T follicular helper cell (primary cell): ENCODE measurements at places on chromosomes 1 and 21.

GRCh38 chr1:147539122-147539575, 2.2 kb upstream of the BCL9 start:
- no peak for DNase-seq

GRCh38 chr1:247467129-247467528, 9.2 kb upstream of the OR2B11 start:
- no peak for DNase-seq

DNA sequence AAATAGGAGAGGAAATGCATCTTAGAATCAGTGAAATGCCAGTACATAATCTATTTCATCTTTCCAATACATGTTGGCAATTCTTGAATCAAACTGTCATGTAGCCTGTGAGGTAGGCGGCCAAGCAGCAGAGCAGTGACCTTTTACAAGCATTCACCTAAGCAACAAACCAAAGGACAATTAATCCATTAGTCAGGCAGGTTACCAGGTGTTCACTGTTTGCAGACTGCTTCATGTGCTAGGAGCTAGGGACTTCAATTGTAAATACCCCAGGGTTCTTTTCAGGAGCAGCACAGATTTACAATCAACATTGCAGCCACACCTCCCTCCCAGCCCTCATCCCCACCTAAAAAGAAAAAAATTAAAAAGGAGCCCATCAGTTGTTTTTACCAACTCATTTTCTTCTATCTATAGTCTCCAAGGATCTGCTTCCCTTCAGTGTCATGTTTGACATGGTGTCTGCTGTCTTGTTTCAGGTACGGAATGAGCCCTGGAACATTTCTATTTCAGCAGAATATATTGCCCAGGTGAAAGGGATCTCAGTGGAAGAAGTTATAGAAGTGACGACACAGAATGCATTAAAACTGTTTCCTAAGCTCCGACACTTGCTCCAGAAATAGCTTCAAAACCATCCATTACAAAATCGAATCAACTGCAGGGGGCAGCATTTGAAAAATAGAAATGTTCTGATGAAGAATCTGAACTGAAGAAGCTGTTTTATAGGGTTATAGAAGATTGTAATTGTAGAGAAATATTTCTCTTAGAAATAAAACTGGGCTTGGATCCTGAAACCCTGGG, 23.0 kb downstream of the TATDN3 start:
- no peak for DNase-seq

GRCh38 chr1:27960762-27961645, 1.2 kb downstream of the XKR8 start:
- DNase-seq, result no peak

DNA sequence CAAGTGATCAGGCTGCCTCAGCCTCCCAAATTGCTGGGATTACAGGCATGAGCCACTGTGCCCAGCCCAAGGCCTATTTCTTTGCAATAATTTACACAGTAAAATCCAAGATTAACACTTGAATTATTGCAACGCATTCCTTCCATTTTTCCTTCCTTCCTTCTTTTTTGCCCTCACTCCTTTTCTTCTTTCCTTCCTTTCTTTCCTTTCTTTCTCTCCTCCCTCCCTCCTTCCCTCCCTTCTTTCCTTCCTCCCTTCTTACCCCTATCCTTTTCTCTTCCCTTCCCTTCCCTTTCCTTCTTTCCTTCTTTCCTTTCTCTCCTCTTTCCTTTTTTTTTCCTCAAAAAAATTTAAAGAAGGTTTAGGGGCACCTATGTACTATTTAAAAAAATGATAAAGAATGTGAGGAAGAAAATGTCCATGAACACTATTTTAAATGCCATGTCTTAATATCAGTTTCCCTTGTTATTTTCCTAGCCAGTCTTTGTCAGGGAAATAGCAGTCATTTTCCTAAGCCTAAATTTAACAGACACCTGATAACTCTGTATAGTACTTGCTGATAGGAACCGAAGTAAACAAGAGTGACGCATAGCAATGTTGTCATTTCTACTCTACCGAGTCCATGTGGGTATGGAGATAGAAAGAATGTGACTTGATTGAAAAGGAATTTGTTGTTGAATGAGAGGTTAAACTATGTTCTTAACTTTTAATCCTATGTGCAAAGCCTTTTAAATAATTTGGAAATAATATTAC, 79.8 kb upstream of the HMCN1 start:
- DNase-seq, result no peak

DNA sequence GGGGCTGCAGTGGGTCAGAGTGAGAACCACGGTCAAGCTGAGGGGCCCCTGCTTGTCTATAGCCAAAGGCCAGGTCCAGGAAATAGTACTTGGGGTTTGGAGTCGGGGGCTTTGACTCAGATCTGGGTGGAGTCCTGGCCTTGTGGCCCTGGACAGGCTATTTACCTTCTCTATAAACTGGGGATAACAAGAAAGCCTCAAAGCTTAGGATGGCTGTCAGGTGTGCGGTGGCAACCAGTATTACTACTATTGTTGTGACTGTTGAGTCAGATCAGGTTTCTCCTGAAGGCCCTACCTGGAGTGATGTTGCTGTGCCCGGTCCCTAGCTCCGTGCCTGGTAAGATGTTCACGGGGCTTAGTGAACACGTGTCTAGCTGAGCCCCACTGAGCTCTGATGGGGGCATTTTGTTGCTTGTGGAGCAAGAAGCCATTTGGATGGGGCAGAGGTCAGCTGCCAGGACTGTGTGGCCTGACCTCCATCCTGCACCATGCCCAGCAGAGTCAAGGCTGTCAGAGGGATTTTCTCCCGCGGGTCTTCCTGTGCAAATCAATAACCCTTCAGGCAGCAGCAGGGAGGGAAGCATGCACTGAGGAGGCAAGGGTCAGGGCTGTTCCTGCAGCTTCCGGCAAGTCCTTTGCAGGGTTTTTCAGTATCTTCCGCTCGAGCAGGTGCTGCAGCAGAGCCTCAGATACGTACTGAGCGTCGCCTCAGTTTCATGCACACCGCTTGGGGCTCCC, 170.3 kb downstream of the CAMTA1 start:
- DNase-seq, result no peak

DNA sequence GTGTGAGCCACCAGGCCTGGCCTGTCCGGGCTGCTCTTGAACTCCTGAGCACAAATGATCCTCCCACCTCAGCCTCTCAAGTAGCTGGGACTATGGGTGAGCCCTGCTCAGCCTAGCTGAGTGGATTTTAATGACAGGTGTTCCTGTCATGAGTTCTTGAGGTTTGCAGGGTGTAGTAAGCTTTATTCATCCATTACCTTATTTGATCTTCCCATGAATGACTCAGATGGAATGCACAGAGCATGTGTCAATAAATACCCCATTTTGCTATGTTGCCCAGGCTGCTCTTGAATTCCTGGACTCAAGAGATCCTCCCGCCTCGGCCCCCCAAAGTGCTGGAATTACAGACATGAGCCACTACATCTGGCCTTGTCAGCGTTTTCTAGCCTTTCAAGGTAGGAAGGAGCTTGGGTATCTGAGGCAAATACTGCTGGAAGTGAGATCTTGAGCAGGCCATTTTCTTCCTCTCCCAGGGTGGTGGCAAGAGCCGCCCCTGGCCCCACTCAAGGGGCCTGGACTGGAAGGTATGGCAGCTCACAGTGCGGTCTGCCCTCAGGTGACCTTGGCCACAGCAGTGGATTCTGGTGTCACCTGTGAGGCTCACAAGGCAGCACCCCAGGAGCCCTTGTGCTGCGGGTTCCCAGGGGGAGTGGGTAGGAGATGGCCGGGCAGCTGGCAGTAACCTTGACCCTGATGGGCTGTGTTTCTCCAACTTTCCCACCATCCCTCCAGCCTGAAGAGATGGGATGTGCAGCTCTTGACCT, 20.0 kb downstream of the PIK3CD start:
- DNase-seq, result no peak

- DNase-seq, result no peak
These were observed 266.2 kb downstream of the FOXD2 start for GRCh38 chr1:47703981-47704596.

DNA sequence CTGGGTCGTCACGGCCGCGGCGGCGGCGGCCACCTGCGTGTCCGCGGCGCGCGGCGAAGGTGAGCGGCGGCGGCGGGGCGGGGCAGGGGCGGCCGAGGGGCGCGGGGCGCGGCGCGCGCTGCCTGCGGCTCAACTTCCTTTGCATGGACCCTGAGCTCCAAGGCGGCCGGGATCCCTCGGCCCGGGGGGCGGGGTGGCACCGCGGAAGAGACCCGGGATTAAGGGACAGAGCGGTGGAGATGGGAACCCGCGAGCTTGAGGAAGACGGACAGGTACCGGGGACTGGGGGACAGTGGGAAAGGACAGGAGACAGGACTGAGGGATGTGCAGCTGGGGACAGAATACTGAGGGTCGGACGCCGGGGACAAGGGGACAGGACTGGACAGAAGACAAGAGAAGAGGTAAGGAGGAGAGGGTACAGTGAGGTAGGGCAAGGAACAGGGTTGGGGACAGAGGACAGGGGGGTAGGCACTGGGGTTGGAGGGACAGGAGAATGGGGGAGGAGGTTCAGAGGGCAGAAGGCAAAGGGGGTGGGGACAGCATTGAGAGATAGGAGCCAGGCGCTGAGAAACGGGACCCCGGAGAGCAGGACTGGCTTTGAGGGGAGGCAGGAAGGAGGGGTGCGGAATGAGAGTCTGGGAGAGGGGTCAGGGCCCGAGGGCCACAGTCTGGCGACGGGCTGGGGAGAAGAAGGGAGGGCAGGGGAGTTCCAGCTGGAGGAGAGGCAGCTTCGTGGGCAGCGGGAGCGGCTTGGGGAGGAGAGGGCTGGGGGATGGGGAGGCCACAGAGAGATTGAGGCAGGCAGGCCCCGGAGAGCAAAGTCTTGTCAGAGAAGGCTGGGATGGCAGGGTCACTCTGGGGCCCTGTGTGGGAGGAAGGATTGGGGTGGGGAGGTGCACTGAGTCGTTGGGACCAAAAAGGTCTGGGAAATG, 648 bp downstream of the EPHA8 start:
- DNase-seq, result no peak

DNA sequence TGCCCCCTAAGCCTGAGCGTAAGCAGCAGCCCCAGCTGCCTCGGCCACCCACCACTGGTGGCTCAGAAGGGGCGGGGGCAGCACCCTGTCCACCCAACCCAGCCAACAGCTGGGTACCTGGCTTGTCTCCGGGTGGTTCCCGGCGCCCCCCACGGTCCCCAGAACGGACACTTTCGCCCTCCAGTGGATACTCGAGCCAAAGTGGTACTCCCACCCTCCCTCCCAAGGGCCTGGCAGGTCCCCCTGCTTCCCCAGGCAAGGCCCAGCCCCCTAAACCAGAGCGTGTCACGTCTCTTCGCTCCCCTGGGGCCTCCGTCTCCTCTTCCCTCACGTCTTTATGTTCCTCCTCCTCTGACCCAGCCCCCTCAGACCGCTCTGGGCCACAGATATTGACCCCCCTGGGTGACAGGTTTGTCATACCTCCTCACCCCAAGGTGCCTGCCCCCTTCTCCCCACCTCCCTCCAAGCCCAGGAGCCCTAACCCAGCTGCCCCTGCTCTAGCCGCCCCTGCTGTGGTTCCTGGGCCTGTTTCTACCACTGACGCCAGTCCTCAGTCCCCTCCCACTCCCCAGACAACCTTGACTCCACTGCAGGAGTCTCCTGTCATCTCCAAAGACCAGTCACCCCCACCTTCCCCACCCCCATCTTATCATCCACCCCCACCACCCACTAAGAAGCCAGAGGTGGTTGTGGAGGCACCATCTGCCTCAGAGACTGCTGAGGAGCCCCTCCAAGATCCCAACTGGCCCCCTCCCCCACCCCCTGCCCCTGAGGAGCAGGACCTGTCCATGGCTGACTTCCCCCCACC, 46.2 kb downstream of the YARS1 start:
- no peak for DNase-seq

DNA sequence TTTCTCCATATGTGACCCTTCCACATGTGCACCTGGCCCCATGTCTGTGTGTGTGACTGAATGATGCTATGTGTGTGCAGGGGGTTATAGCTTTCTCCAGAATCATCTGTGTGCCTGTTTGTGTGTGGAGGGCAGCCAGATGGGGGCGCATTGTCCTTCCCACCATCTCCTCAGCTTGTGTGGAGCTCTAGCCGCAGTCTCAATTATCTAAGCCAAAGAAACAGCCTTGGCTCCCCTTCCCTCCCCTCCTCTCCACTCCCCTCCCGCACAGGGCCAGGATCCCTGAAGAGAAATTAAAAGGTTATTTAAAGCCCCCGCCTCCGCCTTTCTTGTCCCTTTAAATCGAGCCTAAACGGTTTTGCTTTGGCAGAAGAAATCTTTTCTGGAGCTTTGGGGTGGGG, 1.8 kb upstream of the DMBX1 start:
- no peak for DNase-seq

- DNase-seq, result no peak
These were observed 5.6 kb downstream of the PDZK1IP1 start for GRCh38 chr1:47184090-47184821.

GRCh38 chr1:4784761-4785160, 130.4 kb downstream of the AJAP1 start:
- DNase-seq, result no peak

DNA sequence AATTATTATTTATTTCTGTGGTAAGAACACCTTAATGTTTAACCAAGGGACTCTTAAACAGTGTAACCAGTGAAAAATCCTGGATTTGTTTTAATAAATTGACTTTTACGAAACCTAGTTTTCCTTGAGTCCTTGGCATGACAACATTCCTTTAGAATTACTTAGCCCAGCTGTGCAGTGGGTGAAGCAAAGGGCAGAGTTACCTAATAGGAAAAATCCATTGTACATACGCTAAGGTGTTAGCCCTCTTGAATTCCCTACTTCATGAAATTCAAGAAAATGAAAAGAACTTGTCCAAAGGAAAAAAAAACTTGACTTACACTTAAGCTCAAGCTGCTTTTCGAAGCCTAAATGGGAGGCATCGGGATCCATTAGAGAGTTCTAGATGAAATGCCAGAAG, 852.0 kb upstream of the ADAMTS5 start:
- DNase-seq, result no peak

- DNase-seq, result no peak
These were observed 9.9 kb upstream of the TRABD2B start for GRCh38 chr1:48007047-48007446.

DNA sequence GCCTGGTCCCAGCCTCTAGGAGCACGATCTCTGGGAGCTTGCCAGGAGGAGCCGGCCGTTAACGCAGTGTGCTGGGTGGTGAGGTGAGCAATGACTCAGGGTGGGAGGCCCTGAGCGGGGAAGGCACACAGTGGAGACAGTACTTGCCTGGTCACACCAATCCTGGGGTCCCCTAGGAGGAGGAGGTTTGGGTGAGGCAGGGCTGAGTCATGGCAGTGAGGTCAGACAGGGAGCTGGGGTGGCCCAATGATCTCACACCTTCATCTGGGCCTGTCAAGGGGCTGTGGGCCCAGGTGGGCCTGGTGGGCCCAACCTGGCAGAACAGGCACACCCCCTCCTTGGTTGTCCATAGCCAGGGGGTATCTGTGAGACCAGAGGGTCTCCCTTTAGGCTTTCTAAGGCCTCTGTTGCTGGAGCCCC, 8.6 kb upstream of the EDN2 start:
- no peak for DNase-seq

- no peak for DNase-seq
These were observed 25.0 kb downstream of the ABCA4 start for GRCh38 chr1:94095744-94096469.
